DMS 273 treated with DMSO at 0.1 percent for 48 hours (cell line): ENCODE measurements at places on chromosomes 1 and 21.

DNA sequence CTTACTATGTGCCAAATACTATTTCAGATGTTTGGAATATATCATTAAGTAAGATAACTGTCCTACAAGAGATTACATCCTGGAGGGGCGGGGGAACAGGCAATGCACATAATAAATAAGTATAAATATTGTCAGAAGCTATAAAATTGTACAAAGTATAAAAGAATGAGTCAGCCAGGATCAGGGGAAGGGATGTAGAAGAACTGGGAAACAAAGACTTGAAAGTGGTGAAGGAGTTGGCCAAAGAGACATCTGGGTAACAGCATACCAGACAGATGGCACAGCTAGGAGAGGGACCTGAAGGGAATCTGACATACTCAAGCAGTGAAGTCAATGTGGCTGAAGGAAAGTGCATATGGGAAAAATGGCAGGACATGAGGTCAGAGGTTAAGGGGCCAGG, 53.9 kb downstream of the CYYR1 start:
- no peak for DNase-seq

DNA sequence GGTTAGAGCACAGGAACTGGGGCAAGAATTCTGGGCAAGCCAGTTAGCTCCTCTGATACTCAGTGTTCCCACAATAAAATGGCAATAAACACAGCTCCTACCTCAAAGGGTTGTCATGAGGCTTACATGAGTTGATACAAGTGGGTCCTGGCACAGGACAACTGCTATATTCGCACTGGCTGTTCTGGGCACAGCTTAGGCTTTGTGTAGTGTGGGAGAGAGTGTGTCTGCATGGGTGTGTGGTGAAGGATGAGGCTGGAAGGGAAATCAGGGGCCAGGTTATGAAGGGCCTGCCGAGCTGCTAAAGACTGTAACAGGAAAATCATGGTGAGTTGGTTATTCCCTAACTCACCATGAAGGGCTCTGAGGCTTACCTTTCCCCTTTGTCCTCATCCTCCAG, 18.7 kb downstream of the ETV3 start:
- DNase-seq = no peak

- peak; percentile 7 for DNase-seq
These were observed 42.0 kb downstream of the ACOT7 start for GRCh38 chr1:6351480-6352137.

- DNase-seq = no peak
These were observed 67.7 kb downstream of the SELENOF start for GRCh38 chr1:86846164-86846647.

- no peak for DNase-seq
These were observed 1.4 kb upstream of the SUCO start for GRCh38 chr1:172531412-172532182.

DNA sequence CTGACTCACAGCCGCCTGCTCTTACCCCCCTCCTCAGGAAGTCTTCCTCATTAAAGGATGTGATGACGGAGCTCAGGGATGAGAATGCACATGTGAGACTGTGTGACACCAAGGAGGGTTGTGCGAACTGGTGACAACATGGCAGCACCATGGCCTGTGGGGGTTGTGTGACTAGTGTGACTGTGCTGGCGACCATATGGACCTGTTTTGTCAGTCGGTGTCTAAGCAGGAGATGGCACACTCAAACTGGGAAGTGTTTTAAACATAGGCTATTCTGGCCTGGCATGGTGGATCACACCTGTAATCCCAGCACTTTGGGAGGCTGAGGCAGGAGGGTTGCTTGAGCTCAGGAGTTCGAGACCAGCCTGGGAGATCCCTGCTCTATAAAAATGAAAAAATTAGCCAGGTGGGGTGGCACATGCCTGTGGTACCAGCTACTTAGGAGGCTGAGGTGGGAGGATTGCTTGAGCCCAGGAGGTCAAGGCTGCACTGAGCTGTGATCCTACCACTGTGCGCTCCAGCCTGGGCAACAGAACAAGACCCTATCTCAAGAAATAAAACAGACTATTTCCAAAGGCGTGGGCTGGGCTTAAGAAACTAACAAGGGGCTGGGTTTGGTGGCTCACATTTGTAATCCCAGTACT, 7.4 kb downstream of the TRNP1 start:
- DNase-seq = no peak

- DNase-seq = no peak
These were observed 428 bp upstream of the ZNF678 start for GRCh38 chr1:227562933-227563323.
